ENCODE measurements at places on chromosomes 1 and 21. TPM values are rescaled to one million over a fixed set of nuclear protein-coding genes. Genes with fewer than 3 reads are reported as not detected.

The TNFRSF9 gene
- total RNA-seq = 0.28 TPM

The UMODL1 gene
- total RNA-seq = not detected

The GBP4 gene
- total RNA-seq = not detected

The POU3F1 gene
- 12.1 TPM for total RNA-seq

The RNU1-1 gene
- total RNA-seq = 3,042 TPM

The RPTN gene
- total RNA-seq = not detected
